ENCODE measurements at places on chromosomes 11 and 22. TPM values are rescaled to one million over a fixed set of nuclear protein-coding genes. Genes with fewer than 3 reads are reported as not detected.

The OR2D2 gene
- total RNA-seq, result not detected

The SLC7A4 gene
- not detected for total RNA-seq

The TRIM49 gene
- not detected for total RNA-seq

The BAIAP2L2 gene
- 0.78 TPM for total RNA-seq

The APOA1 gene
- total RNA-seq, result not detected

The BTG4 gene
- total RNA-seq, result not detected

The GPHA2 gene
- not detected for total RNA-seq

The IRAG1 gene
- total RNA-seq, result not detected
